ENCODE measurements at places on chromosomes 12 and 14.

DNA sequence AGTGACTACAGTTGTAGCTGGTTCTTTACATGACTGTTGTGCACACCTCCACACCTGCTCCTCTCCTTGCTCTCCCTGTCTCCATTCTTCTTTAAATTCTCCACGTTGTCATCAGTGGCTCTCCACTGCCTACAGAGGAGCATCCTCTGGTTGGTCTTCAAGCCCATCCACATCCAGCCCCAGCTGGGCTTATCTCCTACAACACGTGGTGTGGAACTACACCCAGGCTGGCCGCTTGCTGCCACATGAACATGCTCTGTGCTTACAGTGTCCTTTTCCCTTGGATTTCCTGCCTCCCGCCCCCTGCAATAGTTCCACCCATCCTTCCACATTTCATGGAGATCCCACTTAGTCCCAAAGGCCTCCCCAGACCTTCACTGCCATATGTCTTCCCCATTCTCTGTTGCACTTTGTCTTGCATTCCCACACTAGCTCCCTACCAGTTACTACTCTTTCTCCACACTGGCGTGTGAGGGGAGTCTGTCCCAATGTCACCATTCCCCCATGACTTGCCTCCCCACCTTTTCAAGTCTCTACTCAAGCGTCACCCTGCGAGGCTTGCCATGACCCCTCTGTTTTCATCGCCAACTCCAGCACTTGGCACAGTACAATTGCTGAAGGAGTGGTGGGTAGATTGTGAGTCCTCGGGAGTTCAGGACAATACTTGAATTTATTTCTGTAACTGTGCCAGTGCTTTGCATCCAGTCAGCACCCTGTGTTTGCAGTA, 9.8 kb upstream of the MCRS1 start:
- no peak for DNase-seq

DNA sequence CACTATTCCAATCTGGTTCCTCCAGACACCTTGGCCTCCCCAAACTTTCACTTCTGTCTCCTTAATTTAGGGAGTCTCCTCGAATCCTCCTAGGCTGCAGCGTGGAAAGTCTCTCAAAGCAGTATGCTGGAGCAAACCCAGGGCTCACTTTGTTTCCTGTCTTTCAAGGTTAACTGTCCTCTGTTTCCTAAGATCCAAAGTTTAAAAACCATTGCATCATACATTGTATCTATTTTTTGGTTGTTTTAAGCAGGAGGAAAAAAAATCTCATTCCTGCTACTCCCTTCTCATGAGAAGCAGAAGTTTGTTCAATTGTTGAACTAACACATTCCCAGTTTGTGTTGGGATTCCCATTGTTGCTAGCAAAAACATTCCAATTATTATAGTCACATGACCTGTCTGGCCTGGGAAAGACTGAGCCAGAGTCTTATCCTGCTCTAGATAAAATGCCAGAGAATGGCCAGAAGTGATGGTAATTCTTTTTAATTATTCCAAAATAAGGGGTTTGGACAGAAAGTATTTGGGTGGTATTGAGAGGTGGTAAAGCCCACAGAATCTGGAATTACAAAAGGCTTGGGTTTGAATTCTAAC, 67.3 kb downstream of the HSPB8 start:
- DNase-seq: no peak

- DNase-seq: peak; percentile 62
Measured at GRCh38 chr14:32934881-32935633, 3.6 kb upstream of the NPAS3 start.

DNA sequence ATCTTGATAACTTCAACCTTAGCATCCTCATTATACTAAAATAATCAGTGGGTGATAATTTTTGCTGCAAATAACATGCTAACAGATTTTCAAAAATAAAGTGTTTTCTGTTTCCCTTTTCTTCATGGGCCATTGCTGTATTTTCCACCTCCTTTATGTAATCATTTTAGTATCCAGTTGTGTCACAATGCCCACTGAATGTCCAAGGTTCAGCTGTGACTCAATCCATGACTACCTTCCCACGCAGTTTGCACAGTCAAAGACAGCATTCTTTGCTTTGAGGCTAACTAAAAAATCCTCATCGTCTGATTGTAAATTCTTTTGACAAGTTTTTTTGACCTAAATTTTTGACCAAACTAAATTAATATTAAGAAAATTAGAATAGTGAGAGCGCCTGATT, 474.1 kb downstream of the FLRT2 start:
- no peak for DNase-seq

- no peak for DNase-seq
Measured at GRCh38 chr14:100634026-100634425, 46.8 kb upstream of the BEGAIN start.

- DNase-seq: no peak
Measured at GRCh38 chr12:82144505-82144904, 213.7 kb downstream of the CCDC59 start.

- no peak for DNase-seq
Measured at GRCh38 chr12:19088606-19089005, 40.9 kb upstream of the PLEKHA5 start.

DNA sequence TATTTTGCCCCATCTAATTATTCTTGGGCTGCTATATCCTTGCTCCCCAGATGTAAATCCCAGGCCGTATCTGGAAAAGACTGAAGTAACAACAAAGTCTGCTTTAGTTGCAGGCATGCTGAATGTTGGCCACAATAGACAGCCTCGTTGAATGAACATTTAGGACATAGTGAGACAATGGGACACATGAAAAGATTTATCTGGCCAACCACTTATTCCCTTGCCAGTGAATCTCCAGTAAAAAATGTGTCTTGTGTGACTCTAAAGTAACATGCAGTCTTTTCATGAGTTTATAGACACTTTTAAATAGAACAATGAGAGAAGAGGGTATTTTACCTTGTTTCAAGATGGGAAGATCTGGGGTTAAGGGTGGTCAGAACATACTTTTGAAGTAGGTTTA, 60.2 kb upstream of the STXBP6 start:
- DNase-seq: no peak

GRCh38 chr14:94850309-94851211, 80.6 kb upstream of the GSC start:
- no peak for DNase-seq

DNA sequence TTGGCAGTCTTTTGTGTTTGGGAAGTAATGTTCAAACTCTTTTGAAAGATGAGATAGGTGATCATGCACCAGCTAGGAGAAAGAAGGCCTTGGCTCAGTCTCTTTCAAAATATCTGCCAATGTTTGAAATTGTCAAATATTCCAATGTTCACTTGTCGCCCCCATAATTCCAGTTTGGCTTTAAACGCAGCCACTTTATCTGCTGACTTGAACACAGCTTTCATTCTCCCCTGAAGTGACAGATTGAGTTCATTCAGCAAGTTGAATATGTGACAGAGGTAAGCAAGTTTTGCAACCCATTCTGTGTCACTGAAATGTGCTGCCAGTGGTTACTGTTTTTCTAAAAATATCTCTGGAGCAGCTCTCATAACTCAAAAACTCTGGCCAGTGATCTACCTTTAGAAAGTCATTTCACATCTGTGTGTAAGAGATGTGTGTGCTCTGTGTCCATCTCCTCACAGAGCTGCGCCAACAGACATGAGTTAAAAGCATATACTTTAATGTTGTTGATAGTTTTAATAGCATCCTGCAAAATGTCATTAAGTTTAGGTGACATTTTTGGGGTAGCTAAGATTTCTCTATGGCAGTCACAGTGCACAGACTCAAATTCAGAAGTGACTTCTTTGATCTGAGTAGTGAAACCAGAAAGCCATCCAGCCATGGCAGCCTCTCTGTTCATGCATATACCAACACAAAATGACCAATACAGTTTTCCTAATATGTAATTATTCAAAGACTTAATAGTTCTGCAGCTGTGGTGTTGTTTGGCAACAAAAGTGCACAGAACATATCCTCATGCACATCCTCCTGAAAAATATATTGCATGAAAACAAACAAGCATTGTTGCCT, 614.3 kb upstream of the MIS18BP1 start:
- DNase-seq: no peak

- DNase-seq: no peak
Measured at GRCh38 chr12:20917269-20917668, 106.8 kb downstream of the SLCO1B3 start.
